Central memory CD4-positive, alpha-beta T cell (primary cell): ENCODE measurements at places on chromosomes 6 and 20.
A peak's percentile ranks its signal among the peaks of the same experiment; 100 is the strongest.

DNA sequence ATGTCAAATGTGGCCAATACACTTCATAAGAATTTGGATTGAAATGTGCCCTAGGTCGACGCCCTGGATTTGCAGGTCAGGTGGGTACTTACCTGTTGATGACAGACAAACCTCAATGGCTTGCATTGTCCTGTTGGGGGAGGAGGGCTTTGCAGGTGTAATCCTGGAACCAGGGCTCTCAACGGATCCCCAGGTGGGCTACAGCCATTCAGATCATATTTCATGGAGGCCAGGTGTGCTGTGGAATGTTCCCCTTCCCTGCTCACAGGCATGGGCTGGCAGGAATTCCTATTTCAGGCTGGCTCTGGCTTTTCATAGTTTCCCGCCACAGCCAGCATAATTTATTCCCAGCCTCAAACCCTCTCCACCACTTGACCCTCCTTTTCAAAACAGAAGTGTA, 254.7 kb downstream of the SMOC2 start:
- no peak for DNase-seq

DNA sequence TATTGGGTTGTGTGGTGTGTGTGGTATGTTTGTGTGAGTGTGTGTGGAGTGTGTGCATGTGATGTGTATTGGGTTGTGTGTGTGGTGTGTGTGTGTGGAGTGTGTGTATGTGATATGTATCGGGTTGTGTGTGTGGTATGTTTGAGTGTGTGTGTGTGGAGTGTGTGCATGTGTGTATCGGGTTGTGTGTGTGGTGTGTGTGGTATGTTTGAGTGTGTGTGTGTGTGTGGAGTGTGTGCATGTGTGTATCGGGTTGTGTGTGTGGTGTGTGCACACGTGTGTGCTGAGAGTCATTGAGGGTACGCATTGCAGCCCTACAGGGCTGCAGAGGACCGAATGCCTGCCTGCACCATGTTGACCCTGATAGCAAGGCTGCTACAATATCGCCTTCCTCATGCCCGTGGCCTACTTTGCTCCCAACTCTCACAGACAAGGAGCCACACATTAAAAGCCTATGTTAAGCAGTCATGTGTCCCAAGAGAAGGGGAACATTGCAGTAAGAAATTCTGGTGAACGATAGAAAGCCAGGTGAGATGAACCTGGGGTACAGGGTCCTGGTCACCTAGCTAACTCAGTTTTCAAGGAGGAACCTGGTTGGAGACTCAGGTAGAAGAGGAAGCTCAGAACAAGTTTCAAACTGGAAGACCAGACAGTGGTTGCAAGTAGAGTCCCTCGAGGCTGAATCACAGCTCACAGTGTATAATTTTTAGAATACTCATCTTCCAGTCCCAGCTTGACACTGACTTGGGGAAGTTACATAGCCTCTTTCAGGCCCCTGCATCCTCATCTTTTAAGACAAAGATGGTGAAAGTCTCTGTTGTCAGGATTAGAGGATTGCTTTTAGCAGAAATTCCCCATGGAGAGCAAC, 45.7 kb upstream of the TMEM170B start:
- no peak for DNase-seq

DNA sequence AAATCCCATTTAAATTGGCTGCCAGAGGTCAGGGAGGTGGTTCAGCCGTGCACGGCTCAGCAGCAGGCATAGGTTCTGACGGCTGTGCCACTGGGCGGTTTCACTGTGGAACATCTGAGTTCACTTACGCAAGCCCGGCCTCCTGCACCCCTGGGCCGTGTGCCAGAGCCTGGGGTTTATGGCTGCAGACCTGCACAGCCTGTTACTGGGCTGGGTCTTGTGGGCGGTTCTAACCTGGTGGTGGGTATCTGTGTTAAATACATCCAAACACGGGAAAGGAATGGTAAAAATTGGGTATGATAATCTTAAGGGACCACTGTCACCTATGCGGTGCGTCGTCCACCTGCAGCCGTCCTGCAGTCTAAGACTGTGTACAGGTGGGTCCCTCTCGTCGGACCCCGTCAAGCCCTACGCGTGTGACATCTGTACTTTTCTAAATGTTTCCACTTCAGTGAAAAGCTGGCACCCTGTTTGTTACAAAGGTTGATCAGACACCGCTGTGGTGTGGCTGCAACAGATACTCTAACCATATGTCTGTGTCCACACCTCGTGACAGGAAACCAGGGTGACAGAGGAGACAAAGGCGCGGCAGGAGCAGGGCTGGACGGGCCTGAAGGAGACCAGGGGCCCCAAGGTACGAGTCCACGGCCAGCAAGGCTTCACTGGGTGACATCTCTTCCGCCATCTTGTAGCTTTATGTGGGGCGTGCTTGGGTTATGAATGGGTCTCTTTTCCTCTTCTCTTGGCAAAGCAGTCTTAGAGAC, 21.5 kb downstream of the COL9A3 start:
- no peak for DNase-seq

DNA sequence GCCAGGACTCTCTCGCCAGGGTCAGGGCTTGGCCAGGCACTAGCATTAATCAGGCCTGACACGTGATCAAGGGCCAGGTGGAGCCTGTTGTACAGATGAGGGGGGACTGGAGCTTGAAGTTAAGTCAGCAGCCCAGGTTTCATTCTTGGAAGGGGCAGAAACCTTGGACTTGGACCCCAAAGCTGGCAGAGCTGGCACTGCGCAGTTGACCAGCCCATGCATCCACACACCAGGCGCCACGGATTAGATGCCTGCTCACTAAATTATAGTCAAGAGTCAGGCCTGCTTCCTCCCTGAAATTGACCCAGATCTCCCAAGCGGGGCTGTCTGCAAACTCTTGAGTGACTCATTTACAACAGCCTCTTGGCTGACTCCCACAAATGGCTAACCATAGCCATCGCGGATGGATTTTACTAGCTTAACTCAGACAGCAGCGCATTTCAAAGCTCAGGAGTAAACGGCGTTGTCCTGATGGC, 4.1 kb upstream of the TAF4 start:
- no peak for DNase-seq

GRCh38 chr20:20440481-20440880, 72.6 kb downstream of the INSM1 start:
- no peak for DNase-seq

DNA sequence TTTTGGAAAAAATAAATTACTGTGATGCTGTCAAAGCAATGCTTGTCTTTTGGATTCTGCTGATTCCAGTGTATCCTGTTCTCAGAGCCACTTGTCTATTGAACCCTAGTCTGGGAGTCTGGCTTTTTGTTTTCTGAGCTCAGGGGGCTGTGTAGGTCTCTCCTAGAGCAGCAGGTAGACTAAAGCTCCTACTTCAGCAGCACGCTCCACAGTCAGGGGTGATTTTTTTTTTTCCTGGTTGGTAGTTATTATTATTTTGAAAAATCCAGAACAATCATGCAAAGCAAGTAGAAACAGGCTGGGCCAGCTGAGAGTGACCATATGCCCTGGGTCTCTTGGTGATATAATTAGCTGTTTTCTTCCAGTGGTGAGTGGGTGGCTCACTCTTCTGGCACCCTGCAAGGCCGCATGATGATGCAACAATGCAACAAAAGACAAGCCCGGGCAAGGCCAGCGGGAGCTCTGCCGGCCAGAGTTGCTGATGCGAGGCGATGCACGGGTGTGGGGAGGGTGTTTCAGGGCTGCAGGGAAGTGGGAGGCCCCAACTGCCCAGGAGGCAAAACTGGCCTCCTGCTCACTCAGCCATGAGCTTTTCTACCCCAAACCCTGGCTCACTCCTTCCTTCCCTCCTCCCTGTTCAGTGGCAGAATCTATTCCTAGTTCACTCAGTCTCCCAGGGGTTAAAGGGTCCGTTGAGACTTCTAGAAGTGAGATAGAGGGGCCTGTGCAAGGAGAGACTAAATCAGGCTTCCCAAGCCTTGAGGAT, 11.5 kb upstream of the CDKN1A start:
- DNase-seq = no peak

- no peak for DNase-seq
These were observed 210.1 kb upstream of the CNR1 start for GRCh38 chr6:88376197-88376596.

DNA sequence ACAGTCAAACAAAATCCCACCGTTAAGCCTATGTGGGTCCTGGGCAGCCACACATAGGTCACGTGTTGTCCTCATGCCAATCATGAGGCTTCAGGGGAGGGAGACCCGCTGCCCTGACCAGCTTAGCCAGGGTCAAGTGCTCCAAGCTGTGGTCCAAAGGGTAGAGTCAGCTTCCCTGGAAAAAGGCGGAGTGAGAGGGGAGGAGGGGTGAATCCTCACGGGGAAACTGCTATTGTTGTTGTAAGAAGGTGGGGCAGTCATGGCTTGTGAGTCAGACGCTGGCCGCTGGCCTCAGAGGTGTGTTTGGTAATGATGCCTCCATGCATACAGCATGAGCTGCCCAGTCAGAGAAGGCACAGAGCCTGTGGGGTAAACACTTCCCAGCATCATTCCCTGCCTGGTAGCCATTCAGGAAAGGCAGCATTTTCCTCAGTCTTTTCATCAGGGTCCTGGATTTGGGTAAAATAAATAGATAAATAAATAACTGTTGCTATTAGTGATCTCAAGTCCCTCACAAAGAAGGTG, 8.7 kb downstream of the CST3 start:
- no peak for DNase-seq

GRCh38 chr20:60223174-60223573, 265.0 kb downstream of the CDH26 start:
- no peak for DNase-seq

GRCh38 chr6:165906736-165907135, 243.7 kb upstream of the PDE10A start:
- no peak for DNase-seq

DNA sequence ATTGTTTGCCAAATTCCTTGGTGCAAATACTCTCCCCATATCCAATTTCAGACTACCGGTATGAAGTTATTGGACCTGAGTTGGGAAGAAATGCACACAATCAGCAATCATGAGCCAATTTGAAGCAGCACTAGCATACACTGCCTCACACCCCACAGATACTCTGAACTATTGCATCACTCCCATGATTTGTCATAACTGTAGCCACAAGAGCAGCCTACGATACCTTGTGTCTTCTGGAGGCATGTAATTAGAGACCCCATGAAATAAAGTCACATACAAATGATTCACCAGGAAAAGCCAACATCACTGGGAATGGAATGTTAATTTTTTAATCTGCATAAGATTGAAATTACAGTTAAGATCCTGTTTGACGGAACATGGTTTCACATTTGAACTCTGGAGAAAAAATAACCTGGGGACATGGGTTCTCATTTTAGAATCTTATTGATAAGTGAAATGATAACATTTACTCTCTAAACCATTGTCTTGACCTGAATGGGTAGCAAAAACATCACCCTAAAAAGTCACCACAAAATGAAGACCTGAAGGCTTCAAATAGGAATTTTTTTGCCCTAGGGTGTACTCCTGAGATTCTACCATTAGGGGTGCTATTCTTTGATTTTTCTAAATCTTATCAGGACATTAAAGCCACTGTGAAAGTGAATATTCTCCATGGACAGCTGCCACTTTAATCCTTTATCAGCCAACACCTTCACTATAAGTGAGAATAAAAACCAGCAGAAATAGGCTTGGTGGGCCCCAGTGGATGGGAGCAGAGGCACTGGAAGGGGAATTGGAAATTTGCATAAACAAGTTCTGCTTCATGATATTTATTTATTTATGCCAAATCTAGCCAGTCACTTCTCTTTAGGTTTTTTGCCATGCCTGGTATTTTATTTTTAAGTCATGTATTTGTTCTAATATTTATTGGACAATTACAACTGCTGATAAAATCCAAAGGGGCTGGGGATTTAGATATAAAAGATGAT, 34.5 kb upstream of the HBS1L start:
- DNase-seq = peak; percentile 34

- DNase-seq = no peak
These were observed 85.8 kb downstream of the MAP3K5 start for GRCh38 chr6:136706430-136706829.
